ENCODE measurements at places on chromosomes 1 and 21.

DNA sequence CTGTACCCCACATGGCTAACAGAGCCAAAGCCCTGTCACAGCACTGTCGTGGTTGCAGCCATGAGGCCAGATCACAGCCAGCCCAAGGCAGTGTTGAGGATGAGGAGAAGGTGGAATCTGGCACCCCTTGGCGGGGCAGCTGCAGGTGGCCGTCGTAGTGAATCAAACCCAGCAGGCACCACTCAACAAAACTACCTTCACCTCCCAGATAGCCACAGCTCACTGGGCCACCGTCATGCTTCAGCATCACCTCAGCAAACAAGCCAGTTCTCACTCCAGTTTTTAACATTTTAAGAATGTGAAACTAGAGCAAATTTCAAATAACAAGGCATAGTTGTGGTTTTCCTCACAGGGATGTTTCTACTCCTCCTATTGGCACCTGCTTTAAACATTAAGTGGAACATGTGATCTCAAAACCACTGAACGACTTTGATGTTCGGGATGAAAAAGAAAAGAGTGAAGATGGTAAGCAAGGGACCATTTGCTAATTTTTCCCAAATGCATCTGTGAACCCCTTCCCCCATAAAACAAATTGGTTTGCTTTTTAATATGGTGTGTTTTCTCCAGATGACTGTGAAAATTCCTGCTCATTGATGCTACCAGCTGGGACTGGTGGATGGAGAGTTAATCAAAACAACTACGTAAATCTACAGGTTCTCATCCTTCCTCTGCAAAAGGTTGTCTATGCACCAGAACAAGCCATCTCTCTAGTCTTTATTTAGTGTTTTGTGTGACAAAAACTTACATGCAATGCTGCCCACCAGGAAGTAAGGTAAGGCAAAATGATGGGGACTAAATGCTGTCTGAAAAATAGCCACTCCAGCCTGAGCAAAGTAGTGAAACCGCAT, 45.5 kb downstream of the TOR1AIP2 start:
- no peak for DNase-seq

- DNase-seq = no peak
Measured at GRCh38 chr1:12618965-12619791, 1.2 kb upstream of the DHRS3 start.

DNA sequence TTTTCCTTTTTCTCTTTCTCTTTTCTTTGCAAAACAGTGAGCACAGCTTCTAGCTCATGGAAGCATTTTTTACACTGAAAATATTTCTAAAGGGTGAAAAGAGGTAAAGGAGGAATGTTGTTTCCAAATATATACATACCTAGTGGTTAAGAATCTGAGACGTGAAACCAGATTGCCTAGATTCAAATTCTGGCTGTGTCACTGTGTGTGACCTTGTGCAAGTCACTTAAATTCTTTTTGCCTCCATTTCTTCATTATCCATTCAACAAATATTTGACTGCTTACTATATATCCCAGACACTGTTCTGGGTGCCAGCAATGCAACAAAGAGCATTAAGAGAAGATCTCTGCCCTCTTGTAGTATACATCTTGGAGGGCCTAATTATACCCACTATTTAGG, 53.3 kb downstream of the ZFYVE9 start:
- no peak for DNase-seq

DNA sequence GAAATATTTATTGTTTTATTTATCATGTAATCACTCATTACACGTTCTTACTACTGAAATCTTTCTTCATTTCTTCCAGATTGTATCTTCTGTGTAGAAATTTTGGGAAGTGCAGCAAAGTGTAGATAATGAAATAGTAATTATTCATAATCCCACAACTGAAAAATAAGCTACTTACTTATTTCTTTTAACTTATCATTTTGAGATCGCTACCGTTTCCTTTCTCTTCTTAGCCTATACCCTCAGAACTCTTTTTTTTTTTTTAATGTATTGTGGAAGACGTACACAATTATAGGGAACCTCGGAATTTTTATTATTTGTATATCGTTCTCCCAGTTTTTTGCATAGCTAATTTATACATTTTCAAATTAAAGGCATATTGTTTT, 518 bp upstream of the FH start:
- DNase-seq = no peak

DNA sequence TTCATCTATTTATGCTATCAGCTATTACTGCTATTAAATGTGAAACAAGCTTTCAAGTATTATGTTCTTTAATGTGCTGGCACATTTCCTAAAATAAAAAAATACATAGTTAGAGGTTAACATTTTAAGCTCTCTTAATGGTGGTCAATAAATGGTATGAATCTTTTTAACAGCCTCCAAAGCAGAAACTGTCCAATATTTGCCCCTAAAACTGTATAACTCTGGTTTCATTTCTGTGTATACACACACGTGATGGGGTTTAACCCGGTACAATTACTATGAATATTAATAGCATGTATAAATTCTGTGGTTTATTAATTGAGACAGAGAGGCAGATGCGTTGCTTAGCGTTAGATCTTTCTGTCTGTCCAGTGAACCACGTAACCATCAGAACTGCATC, 2.2 kb downstream of the ESRRG start:
- DNase-seq = no peak

All from GM18507 (cell line).